CD4-positive, alpha-beta T cell treated with Interleukin-12 subunit alpha and Interleukin-12 subunit beta, for 1 hour (primary cell): ENCODE measurements at places on chromosomes 12 and 14.

GRCh38 chr12:104154286-104154685 lies 16.3 kb upstream of the NFYB start:
- DNase-seq: peak; percentile 2

GRCh38 chr12:53944209-53944608 lies 5.6 kb downstream of the HOXC13 start:
- DNase-seq: no peak

DNA sequence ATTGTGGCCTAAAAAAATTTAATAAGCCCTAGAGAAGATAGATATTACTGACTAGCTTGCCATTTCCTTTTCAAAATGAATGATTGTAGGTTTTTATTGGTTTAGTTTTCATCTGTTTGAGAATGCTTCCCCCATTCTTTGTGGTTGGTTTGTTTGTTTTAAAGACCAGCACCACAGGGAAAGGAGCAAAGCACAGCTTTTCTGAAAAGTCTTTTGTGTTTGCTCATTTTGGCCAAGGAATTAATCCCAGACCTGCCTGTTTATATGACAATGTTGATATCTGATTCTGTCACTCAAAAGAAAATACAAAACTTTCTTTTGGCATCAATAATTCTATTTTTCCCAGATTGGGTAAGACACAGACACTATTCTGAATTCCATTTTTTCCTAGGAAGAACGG lies 312.5 kb upstream of the FLRT2 start:
- DNase-seq: no peak

DNA sequence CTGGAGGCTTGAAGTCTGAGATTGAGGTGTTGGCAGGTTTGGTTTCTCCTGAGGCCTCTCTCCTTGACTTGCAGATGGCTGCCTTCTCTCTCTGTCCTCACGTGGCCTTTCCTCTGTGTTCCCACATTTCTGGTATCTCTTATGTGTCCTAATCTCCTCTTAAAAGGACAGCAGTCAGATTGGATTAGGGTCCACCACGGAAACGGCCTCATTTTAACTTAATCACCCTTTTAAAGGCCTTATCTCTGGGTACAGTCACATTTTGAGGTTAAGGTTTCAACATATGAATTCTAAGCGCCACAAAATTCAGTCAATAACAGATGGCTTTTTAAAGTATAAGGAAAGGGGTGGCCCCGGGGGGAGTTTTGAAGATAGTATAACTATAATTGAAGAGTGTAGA lies 33.5 kb downstream of the UNC79 start:
- no peak for DNase-seq

DNA sequence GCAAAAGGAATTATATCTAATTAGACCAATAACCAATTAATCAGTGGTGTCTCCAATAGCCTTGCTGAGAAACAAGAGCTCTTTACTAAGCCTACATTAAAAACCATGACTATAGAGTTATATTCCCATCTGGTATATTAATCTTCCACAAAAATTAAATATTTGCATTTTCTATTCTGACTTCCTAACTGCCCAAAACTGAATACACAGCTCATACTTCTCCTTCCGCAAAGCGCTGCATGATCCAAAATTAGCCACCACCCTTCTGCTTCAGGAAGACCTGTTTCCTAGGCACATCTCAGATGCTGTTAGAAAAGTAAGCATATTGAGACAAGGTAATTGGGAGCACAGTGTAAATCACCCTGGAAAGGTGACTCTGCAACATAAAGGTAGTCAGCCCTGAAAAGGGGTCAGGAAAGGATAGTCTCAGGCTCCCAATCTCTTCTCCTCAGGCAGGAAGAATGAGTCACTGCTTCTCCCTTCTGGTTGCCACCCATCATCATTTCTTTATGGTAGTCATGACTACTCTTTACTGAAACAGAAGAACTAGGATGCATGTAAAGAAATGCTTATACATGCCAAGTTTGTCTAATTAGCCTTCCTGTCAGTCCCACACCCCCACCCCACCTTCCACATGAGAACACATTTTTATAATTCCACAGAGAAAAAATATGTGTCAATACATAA lies 54.3 kb downstream of the PLCZ1 start:
- no peak for DNase-seq

DNA sequence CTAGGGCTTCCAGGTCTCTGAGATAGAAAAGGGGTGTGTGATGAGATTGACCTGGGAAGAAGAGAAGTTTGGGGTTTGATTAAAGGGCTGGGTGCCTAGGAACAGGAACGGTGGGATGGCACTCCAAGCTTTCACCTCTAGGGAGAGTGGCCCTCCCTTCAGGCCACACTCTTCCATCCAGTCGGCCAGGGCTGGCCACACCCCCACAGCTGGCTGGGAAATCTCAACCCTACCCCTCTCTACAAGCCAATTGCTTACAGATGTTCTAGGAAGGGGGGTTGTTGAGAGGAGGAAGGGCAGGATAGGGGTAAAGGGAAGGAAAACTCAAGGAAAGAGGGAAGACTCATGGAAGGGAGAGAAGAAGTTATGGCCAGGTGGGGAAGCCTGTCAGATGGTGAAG lies 6.6 kb upstream of the ITGA5 start:
- no peak for DNase-seq

DNA sequence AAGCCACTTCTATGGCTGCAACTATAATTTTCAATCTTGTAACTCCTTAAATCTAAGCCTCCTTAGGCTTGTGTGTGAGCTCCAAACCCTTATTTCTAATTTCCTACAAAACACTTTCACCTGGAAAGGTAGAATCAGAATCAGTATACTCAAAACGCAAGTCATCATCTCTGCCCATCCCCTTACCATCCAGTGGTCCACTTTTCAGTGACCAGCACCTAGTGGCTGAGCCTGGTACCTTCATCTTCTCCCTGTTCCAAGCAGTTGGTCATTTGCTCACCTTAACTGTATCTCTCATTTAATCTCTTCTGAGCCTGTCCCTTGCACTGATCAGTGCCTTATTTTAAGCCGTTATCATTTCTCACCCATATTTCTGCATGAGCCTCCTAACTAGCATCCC lies 107.9 kb downstream of the PPM1H start:
- DNase-seq: no peak

- peak; percentile 15 for DNase-seq
Observed at GRCh38 chr12:3491938-3492792, 1.2 kb downstream of the PRMT8 start.

- DNase-seq: peak; percentile 82
Observed at GRCh38 chr12:49945394-49946080, 5.0 kb upstream of the AQP2 start.

- no peak for DNase-seq
Observed at GRCh38 chr14:61668282-61668681, 27.0 kb upstream of the HIF1A start.

- DNase-seq: no peak
Observed at GRCh38 chr12:50505675-50506530, 1.1 kb downstream of the DIP2B start.

DNA sequence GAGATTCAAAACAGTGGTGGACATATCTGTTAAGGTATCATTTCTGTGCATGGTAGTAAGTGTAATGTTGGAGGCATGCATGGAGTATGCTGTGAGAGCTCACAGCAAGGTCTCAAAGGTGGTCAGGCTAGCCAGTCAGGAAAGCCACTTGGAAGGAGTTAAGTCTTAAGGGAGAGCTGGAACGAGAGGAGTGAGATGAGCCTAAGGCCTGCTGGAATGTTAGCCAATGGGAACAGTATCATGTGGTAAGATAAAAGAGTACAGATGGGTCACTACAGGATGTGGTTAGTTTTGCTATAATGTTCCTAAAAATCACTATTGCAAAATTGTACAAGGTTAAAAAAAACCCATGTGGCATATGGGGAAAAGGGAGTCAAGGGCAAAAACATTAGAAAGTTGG lies 311.7 kb upstream of the E2F7 start:
- no peak for DNase-seq

DNA sequence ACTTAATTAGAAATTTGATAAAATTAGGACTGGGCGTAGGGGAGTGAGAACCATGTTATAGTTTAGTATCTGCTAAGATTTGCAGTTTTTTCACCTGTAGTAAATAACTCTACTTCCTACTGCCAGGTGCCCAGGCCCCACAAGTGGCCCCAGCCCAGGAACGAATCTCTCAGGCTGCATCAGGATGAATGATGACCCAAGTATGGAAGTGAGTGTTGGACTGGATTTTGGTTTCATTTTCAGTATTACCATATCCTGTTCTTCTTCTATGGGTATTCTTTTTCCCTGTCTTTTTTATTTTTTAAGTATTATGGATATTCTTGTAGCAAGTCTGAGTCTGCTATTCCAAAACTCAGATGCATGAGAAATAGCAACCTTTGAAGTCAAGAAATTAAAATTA lies 120.3 kb upstream of the BCAT1 start:
- DNase-seq: no peak

DNA sequence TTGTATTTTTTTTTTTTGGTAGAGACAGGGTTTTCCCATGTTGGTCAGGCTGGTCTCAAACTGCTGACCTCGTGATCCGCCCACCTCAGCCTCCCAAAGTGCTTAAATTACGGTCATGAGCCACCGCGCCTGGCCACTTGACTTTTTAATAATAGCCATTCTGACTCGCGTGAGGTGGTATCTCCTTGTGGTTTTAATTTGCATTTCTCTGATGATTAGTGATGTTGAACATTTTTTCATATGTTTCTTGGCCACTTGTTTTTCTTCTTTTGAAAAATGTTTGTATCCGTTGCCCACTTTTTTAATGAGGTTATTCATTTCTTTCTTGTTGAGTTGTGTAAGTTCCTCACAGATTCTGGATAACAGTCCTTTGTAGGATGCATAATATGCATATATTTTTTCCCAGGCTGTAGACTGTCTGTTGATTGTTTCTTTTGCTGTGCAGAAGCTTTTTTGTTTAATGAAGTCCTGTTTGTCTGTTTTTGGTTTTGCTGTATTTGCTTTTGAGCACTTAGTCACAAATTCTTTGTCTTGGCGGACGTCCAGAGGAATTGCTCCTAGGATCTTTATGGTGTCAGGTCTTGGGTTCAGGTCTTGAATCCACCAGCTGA lies 10.3 kb upstream of the PGAM5 start:
- DNase-seq: no peak

- no peak for DNase-seq
Observed at GRCh38 chr12:53173085-53173715, 7.3 kb upstream of the ZNF740 start.

- DNase-seq: no peak
Observed at GRCh38 chr14:104979758-104980610, 1.8 kb upstream of the AHNAK2 start.

GRCh38 chr12:120237360-120238171 lies 28.0 kb downstream of the PXN start:
- no peak for DNase-seq

DNA sequence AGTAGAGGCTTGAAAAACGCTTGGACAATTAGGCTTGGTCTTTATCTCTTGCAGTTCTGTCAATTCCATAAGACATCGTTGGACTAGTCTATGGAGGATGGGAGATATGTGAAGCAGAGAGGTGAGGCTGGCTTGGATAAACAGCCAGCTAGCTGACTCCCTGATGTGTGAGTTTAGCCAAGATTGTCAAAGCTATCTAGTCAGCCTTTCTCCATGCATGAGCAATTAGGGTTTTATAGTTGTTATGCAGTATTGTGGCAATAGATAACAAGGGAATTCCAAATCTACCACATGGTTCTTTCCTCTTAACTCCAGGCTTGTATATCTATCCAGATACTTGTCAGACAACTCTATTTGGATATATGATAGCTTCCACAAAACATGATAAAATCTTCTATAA lies 153.6 kb upstream of the NRXN3 start:
- DNase-seq: no peak

- no peak for DNase-seq
Observed at GRCh38 chr14:76465664-76466063, 89.7 kb downstream of the ESRRB start.

- no peak for DNase-seq
Observed at GRCh38 chr12:49932023-49932422, 18.5 kb upstream of the AQP2 start.

DNA sequence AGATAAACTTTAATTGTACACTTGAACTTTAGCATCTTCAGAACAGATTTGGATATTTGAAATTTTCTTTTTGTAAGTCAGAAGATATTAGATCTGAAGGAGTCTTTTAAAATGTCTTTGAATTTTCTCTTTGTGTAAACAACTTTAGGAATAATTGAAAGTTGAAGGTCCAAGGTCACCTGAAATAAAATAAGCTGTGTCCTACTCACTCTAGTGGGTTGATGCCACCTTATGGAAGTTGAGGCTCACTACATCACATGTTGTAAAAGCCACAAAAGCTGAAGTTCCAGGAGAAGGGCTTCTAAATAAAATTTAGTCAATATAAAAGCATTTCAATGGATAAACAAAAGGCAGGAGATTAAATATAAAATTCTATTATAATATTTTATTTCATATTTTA lies 122.0 kb upstream of the ATXN7L3B start:
- DNase-seq: no peak

DNA sequence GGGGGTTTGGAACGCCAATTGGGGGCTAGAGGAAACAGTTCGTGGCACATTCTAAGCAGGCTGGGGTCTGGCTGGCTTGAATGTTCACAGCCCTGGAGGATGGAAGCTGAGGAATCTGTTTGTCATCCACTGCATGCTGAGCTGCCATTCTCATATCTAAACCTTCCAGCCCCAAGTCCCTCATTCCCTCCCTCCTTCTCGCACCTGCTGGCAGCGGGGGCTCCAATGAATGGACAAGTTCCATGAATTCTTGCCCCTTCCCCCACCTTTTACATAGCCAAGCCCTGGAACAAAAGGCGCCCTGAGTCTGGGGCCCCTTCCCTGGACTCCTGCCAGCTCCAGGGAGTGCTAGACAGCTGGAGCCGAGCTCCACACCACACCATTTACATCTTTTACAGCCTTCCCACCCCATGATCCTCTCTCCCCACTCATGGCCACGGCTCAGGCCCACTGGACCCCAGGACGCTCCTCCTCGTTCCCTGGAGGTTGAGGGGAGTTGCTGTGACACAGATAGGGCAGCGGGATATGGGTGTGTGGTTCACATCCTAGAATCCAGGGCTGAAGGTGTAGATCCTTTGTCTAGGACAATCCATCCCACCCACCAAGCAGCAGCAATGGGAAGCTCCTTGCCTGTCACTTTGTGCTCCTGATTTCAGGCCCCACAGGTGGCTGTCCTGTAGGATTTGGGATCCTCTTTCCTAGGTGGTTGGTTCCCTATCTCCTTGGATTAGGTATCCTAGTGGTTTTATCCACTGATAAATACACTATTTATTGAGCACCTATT lies 21.7 kb upstream of the VRTN start:
- DNase-seq: no peak

- no peak for DNase-seq
Observed at GRCh38 chr12:28453686-28454085, 263.4 kb downstream of the CCDC91 start.

- DNase-seq: no peak
Observed at GRCh38 chr12:91272461-91273063, 89.9 kb upstream of the DCN start.
